Subcutaneous preadipocyte (primary cell): ENCODE measurements at places on chromosomes 13 and 19. TPM values are rescaled to one million over a fixed set of nuclear protein-coding genes. Genes with fewer than 3 reads are reported as not detected.

The LRP3 gene
- total RNA-seq, result 31.1 and 35.6 TPM in 2 replicates

The SHISA7 gene
- total RNA-seq, result not detected in 2 replicates

The SULT2A1 gene
- total RNA-seq, result not detected in 2 replicates

The ATP4B gene
- not detected in 2 replicates for total RNA-seq

The EXOC3L2 gene
- 0.20 TPM in 1 of 2 replicates, not detected in the other for total RNA-seq

The RPL36 gene
- 291 and 466 TPM in 2 replicates for total RNA-seq
